ENCODE measurements at places on chromosomes 7 and 10. TPM values are rescaled to one million over a fixed set of nuclear protein-coding genes. Genes with fewer than 3 reads are reported as not detected.

- DNase-seq, result no peak
These were observed 173.6 kb downstream of the RPS24 start for GRCh38 chr10:78207216-78207615.

- DNase-seq, result no peak
These were observed 15.8 kb downstream of the FZD9 start for GRCh38 chr7:73449422-73449821.

GRCh38 chr7:66055321-66055956 lies 20.2 kb upstream of the ASL start:
- peak; percentile 73 for DNase-seq

GRCh38 chr7:41979834-41980307 lies 257.1 kb downstream of the GLI3 start:
- DNase-seq, result peak; percentile 82

DNA sequence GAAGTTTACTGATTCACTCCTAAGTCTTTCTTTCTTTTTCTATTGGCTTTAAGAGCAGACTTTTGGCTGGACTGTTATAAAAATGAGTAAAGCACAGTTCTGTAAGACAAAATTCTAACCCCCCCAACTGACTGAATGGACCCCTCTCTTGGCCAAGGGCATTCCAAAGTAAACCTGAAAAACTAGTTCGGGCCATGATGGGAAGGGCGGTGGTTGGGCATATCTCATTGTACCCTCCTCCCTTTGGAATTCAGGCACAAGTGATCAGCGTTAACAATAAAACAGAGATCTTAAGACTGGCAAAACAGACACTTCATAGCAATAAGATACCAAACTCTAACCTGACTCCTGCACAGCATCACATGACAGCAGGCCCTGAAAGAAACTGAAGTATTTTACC lies 6.1 kb upstream of the KIF20B start:
- no peak for DNase-seq

DNA sequence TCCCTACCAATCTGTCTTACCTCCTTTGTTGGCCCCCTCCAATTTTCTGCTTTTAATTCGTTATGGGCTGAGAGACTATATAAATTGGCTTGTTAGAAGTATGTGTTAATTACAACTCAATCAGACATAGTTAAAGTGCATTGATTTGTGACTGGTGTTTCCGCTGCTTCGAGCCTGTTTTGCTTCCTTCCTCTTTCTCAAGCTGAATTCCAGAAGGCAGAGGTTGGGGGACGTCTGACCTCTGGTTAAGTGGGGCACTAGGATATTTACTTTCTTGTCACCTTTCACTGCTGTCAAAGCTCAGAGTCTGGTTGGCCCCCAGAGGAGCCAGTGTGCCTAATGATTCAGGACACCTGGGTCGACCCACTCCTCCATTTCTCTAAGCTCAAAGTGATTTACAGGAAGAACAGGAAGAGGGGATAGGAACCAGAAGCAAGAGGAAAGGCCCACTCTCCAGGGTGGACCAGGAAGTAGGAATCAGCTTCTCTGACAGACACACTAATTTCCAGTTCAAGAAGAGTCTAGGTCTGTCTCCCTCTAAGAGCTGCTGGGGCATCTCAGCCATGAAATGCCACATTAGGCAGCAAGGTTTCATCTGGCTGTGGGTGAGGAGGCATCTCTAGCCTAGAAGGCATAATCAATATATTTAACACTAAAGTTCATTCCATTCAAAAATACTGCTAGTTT lies 397.2 kb upstream of the NPVF start:
- DNase-seq, result no peak

DNA sequence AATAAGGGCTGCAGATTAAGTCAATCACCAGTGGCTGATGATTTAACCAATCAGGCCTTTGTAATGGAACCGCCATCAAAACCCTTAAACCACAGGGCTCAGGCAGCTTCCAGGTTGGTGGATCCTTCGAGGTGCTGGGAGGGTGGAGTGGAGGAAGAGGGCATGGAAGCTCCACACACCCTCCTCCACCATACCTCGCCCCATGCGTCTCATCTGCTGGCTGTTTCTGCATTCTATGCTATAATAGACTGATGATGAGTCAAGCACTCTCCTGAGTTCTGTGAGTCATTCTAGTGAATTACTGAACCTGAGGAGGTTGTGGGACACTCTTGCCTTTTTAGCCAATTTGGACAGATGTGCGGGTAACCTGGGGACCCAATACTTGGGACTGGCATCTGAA lies 43.9 kb downstream of the CHST15 start:
- no peak for DNase-seq

- DNase-seq, result no peak
These were observed 695.5 kb downstream of the GRM8 start for GRCh38 chr7:126557271-126557670.

GRCh38 chr7:35991511-35992232 lies 161.4 kb upstream of the EEPD1 start:
- no peak for DNase-seq

- no peak for DNase-seq
These were observed 1012.5 kb downstream of the NRG3 start for GRCh38 chr10:82887488-82887887.

The NEBL gene
- 4.3 TPM for total RNA-seq

The HABP2 gene
- not detected for total RNA-seq

The MMP21 gene
- 0.09 TPM for total RNA-seq

The CFAP70 gene
- 1.4 TPM for total RNA-seq

The TSPAN33 gene
- total RNA-seq, result not detected

The HBP1 gene
- total RNA-seq, result 106 TPM

The GHRHR gene
- not detected for total RNA-seq

The CYP3A4 gene
- not detected for total RNA-seq

The FLNC gene
- 193 TPM for total RNA-seq

The TRPV6 gene
- not detected for total RNA-seq

Measured in fibroblast of the aortic adventitia (primary cell).